Left ventricle myocardium inferior (tissue), 1 donor: ENCODE measurements at places on chromosomes 1 and 21. TPM values are rescaled to one million over a fixed set of nuclear protein-coding genes. Genes with fewer than 3 reads are reported as not detected.

- H3K4me1 ChIP-seq: peaks cover 53% of the 10 kb centered on the region
- H3K4me3 ChIP-seq: no peak overlapping the region
- H3K36me3 ChIP-seq: no peaks in the 10 kb centered on the region
- H3K27ac ChIP-seq: no peak overlapping the region
- no peak for DNase-seq
- peaks cover 6% of the 10 kb centered on the region for H3K27me3 ChIP-seq
These were observed 9.3 kb upstream of the CAPN2 start for GRCh38 chr1:223702735-223703667.

DNA sequence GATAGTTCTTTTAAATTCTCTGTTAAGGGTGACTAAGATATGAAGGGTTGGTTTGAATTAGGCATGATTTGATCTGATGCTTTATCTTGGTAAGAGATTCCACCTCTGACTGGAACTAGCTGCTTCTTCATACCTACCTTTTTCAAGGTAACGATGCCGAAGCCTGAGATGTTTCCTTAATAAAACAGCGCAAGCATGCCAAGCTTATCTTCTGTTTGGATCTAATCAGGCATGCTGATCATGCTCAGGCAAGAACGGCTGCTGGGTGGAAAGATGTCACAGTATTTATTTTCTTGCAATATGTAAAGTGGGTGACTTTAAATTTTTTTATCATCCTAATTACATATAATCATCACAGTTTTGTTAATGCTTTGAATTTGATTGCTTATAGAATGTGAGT lies 148.7 kb downstream of the ADGRL2 start:
- H3K27ac ChIP-seq: no peak overlapping the region
- peaks cover 51% of the 10 kb centered on the region for H3K4me1 ChIP-seq
- H3K4me3 ChIP-seq: no peak overlapping the region
- no peaks in the 10 kb centered on the region for H3K27me3 ChIP-seq

DNA sequence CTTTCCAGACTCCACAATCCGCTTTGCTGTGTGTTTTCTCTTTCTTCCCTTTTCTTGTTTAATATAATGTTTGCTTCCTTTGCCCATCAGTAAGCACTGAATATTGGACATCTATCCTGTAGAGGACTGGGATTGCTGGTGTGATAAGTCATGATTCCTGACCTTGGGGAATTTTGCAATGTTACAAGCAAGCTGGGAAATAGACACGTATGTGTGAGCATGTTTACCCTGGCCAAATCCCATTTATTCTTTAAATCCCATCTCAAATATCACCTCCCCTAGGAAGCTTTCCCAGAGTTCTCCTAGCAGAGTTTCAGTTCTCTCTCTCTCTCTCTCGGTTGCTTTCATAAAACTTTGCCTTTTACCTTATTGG lies 155.3 kb downstream of the ROR1 start:
- no peak for DNase-seq
- no peak overlapping the region for H3K4me3 ChIP-seq
- no peaks in the 10 kb centered on the region for H3K36me3 ChIP-seq
- peak overlapping the region; percentile 86 for H3K27ac ChIP-seq
- H3K4me1 ChIP-seq: peaks cover 48% of the 10 kb centered on the region

DNA sequence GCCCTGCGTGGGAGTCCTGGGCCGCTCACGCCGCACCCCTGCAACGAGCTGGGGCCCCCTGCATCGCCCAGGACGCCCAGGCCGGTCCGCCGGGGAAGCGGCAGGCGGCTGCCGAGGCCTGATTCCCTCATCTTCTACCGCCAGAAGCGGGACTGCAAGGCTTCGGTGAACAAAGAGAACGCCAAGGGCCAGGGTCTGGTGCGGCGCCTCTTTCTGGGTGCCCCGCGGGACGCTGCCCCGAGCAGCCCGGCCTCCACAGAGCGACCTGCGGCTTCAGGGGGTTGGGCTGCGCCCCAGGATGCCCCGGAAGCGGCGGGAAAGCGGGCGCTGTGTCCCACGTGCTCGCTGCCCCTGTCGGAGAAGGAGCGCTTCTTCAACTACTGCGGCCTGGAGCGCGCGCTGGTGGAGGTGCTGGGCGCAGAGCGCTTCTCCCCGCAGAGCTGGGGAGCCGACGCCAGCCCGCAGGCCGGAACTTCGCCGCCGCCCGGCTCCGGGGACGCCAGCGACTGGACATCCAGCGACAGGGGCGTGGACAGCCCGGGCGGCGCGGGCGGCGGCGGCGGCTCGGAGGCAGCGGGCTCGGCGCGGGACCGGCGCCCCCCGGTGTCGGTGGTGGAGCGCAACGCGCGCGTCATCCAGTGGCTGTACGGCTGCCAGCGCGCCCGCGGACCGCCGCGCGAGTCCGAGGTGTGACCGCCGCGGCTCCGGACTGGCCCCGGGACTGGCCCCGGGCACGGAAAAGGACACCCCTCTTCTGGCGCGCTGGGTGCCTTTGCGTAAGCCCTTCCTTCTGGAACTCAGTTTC lies 2.7 kb downstream of the FAM110D start:
- H3K27me3 ChIP-seq: peaks cover 3% of the 10 kb centered on the region
- peak; percentile 74 for DNase-seq
- peaks cover 75% of the 10 kb centered on the region for H3K4me1 ChIP-seq
- peak overlapping the region; percentile 98 for H3K27ac ChIP-seq

DNA sequence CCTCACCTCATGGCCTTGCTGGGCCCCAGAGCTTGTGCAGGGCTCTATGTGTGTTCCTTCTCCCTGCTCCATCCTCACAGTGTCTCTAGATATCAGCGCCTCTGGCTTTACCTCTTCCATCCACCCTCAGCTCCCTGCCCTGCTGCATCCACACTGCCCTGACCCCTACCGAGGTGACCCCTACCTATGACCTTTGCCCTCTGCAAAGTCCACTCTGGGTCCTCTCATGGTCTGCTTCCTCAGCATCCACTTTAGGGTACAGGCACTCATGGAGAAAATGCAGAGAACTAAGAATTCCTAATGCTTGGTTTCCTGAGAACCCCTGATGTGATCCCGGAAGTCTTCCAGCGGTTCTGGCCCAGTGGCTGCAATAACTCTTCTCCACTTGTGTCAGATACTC lies 46.9 kb upstream of the PAXBP1 start:
- H3K4me3 ChIP-seq: no peak overlapping the region
- DNase-seq: no peak
- H3K36me3 ChIP-seq: no peaks in the 10 kb centered on the region
- no peaks in the 10 kb centered on the region for H3K27me3 ChIP-seq
- H3K27ac ChIP-seq: no peak overlapping the region

DNA sequence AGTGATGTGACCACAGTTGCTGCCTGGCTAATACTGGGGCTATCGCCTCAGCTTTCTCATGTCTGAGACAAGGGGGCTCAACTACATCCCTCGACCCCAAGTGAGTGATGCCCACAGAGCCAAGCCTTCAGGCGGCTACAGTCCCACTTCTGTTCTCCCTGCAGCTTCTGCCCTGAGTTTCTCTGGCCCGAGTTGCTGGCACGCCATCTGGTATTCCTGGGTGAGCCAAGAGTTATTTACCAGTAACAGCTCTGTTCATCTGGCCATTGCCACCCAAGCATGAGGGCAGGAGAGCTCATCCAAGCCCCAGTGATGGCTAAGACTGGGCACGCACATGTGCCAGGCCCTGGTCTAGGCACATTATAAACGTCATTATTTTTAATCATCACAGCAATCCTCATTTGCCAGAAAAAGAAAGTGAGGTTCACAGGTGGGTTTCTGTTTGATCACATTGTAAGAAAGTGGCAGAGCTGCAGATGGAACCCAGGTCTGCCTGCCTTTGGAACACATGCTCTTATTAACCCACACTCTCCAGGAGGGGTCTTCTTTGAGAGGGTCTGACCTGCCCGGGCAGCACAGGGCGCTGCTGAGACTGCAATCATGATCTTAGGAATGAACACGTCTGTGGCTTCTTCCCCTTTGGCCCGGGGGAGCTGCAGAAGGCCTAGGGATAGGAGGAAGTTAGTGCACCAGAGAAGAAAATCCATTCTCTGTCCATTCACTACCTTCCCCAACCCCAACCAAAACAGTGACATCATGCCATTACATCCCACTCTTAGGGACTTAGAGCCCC lies 27.5 kb downstream of the KCND3 start:
- peaks cover 82% of the 10 kb centered on the region for H3K4me1 ChIP-seq
- H3K27me3 ChIP-seq: no peaks in the 10 kb centered on the region
- H3K4me3 ChIP-seq: no peak overlapping the region
- DNase-seq: peak; percentile 45
- peak overlapping the region; percentile 50 for H3K27ac ChIP-seq

DNA sequence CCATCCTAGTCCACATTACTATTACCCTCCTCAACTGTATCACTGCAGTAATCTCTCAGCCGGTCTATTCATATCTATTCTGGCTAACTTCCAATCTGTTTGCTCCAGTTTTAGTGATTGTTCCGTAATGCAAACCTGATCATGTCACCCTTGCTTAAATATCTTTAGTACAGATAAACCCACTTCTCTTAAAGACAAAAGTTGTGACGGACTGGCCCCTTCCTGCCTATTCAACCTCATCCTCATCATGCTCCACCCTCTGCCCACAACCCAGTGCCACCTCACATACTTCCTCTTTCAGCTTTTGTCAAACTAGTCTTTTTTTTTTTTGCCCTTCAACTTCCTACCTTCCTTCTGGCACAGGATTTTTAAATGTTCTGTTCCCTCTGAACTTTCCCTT lies 2.8 kb upstream of the C1orf162 start:
- no peak overlapping the region for H3K4me3 ChIP-seq
- peaks cover 46% of the 10 kb centered on the region for H3K4me1 ChIP-seq
- peak overlapping the region; percentile 76 for H3K27ac ChIP-seq
- DNase-seq: peak; percentile 35
- H3K27me3 ChIP-seq: no peaks in the 10 kb centered on the region

DNA sequence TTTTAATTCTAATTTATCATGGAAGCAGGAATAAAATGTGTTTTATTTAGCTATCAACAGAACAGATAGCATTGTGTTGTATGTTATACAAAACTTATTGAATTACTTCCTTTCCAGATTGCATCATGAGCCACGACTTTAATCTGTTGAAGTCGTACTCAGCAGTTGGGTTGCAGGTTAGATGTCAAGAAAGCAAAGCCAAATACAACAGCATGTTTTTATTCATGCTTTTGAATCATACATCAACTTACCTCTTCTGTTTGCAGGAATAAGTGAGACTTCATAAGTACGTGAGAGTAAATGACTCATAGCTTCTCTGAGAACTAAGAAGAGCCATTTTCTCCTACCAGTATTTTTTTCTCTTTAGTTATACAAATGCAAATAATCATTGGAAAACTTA lies 110.8 kb upstream of the ADGRL4 start:
- no peak overlapping the region for H3K27ac ChIP-seq
- no peaks in the 10 kb centered on the region for H3K36me3 ChIP-seq
- H3K27me3 ChIP-seq: no peaks in the 10 kb centered on the region
- DNase-seq: no peak
- H3K4me1 ChIP-seq: no peaks in the 10 kb centered on the region

Gene SYT2
- not detected for total RNA-seq
